ENCODE measurements at places on chromosomes 3 and 15.

- DNase-seq = no peak
Measured at GRCh38 chr3:157529751-157530150, 26.5 kb upstream of the VEPH1 start.

GRCh38 chr3:188861842-188862744 lies 309.7 kb upstream of the TPRG1 start:
- DNase-seq = no peak

GRCh38 chr3:58009026-58009748 lies 965 bp downstream of the FLNB start:
- peak; percentile 37 for DNase-seq

- DNase-seq = no peak
Measured at GRCh38 chr3:46573701-46574100, 7.6 kb upstream of the LRRC2 start.

- DNase-seq = no peak
Measured at GRCh38 chr3:148379763-148380382, 317.8 kb upstream of the AGTR1 start.

DNA sequence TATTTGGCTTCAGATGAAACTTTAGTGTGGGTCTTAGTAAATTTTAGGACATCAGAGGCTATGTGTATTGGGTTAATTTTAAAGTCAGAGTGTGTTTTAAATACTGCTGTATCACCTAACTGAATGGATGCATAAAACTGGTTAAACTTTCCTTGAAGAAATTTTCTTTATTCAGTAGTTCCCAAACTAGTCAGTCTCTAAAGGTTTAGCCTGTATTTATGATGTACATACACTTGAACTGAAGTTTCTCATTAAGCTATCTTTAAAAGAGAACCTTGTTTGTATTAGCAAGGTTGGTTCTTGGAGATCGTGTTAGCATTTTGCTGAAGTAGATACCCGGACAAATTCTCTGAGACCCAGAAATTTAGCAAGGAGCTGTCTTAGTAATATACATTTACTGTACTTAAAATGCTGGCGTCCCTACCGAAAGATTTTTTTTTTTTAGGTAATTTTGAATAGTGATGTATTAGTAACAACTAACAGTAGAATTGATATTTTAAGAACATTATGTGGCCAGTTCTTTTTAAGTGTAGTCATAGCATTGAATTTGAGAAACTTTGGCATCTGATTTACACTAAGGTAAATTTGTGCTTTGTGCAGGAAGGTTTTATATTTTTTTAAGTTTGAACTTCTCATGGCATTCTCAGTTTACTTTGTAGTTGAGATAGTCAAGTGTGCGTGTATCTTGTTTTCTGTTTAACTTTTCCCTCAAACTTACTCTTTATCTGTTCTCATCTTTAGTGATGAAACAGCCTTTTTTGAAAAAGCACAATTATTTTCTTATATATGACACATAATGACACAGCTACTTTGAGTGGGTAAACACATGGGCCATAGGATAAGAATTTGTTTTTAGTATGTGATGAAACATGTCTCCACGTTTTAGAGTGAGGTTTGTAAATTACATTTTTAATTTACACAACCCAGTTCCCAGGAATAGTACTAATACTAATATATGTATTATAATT lies 2.9 kb downstream of the DIPK2A start:
- no peak for DNase-seq

- DNase-seq = no peak
Measured at GRCh38 chr3:128468791-128469527, 2.3 kb upstream of the DNAJB8 start.

DNA sequence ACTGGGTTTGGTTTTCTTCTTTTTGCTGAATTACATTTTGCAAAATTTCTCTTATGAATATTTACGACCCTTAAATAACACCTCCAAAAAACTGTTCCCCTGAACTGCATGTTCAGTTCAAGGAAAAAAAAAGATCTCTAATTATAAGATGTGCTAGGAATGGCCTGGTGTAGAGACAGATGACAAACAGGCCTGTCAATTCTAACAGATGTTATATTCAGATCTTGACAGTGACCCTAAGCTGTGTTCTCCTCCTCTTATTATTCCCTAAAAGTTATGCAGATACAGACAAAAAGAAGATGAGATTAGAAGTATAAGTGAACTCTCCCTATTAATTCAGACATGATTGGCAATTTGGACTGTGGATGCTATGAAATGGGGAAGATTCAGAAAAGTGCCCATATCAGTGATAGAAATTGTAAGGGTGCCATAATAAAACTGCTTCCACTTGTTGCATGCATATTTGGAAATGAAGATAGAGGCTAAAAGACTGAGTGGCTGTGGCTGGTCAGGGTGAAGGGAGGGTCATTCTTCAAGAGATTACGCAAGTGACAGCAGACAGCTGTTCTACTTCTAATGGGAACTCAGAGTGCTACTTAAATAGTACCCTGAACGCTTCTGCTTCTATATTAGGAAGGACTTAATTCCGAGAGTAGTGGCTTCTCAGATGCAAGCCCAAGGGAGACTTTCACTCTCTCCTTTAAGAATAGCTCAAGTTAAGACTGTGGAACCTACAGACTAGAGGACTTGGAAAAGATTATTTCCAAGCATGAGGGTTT lies 75.5 kb downstream of the ADAMTS9 start:
- no peak for DNase-seq

DNA sequence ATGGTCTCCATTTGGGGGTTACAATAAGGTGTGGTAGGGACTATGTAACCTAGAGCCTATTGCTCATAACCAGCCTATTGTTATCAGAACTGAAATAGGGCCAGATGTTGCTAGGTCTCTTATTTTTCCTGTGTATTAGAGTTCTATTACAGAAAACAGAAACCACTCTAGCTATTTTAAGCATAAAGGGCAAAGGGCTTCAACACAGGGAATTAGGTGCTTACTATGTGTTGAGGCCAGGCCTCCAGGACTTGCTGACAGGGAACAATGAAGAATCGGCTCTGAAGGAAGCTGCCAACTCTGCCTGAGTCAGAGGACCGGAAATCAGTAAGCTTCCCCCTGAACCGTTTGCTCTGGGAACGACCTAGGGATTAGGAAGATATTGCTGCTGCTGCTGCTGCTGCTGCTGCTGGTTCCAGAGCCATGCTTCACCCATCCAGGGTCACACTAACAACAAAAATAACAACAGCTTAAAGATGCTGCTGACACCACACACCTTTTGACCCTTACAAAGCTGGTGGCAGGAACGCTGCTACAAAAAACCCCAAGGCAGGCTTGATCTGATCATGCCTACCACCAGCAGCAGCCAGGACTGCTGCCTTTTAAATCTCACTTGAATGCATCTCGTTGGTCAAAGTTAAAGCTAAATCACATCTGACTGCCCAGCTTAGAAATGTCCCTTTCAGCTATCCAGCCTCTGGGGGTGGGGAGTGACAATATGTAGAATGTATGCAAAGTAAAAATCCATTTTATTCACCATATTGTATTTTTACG lies 276.9 kb upstream of the IL12A start:
- no peak for DNase-seq

DNA sequence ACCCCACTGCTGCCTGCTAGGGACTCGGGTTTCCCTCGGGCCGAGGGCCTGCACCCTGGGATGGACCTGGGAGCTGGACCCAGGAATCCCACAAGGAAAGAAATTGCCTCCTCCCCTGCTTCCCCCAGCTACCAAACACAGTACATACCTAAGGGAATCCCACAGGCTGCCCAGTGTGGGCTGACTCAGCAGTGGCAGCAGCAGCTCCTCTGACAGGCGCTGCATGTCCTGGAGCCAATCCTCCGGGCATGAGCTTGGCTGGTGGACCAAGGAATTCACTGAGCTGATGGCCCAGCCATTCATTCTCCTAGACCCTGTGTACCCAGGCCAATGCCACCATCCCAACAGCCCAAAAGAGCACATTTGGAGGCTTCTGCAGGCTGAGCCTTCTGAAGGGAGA lies 9.5 kb upstream of the LTK start:
- no peak for DNase-seq

DNA sequence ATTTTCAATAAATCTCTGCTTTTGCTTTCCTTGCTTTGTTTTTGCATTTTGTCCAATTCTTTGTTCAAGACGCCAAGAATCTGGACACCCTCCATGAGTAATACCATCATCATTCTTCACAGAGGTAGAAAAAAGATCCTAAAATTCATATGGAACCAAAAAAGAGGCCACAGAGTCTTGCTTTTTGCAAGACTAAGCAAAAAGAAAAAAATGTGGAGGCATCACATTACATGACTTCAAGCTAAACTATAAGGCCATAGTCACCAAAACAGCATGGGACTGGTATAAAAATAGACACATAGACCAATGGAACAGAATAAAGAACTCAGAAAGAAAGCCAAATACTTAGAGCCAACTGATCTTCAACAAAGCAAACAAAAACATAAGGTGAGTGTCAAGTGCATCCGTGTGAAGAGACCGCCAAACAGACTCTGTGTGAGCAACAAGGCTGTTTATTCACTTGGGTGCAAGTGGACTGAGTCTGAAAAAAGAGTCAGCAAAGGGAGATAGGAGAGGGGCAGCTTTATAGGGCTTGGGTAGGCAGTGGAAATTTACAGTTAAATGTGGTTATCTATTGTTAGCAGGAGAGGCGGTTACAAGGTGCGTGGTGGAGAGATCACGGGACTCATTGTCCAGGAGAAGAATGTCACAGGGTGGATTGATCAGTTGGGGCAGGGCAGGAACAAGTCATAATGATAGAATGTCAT lies 10.9 kb downstream of the STRIT1 start:
- DNase-seq = no peak

GRCh38 chr15:39270221-39270855 lies 310.5 kb upstream of the THBS1 start:
- DNase-seq = no peak

Data from NCI-H510A (cell line).